Activated CD4-positive, CD25-positive, alpha-beta regulatory T cell treated with anti-CD3 and anti-CD28 coated beads, Interleukin-2, amount 50 U/mL, for 72 hours (primary cell): ENCODE measurements at places on chromosomes 2 and 18.

- DNase-seq: no peak
Observed at GRCh38 chr18:30094556-30094955, 948.0 kb downstream of the DSC3 start.

DNA sequence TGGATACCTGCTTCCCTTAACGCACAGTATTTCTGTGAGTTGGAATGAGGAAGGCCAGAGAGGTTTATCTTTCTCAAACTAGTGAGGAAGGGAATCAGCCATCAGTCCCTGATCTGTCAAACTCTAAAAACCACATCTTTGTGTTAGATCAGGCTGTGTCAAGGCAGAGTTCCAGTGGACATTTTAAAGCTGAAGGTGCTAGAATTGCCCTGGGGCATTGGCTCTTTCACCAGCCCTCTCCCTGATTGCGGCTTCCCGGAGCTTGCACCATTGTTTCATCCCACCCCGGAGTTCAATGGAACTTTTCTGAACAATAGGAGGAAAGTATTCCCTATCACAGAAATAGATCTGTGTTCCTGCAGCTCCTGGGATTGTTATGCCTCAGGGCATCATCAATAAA lies 110.2 kb downstream of the RNF144A start:
- no peak for DNase-seq

- no peak for DNase-seq
Observed at GRCh38 chr2:183229386-183229785, 105.1 kb downstream of the NUP35 start.

- DNase-seq: no peak
Observed at GRCh38 chr2:28209864-28210263, 182.8 kb upstream of the FOSL2 start.

GRCh38 chr18:79774111-79774510 lies 23.6 kb upstream of the KCNG2 start:
- no peak for DNase-seq

- DNase-seq: no peak
Observed at GRCh38 chr18:48693625-48694262, 154.9 kb downstream of the CTIF start.

DNA sequence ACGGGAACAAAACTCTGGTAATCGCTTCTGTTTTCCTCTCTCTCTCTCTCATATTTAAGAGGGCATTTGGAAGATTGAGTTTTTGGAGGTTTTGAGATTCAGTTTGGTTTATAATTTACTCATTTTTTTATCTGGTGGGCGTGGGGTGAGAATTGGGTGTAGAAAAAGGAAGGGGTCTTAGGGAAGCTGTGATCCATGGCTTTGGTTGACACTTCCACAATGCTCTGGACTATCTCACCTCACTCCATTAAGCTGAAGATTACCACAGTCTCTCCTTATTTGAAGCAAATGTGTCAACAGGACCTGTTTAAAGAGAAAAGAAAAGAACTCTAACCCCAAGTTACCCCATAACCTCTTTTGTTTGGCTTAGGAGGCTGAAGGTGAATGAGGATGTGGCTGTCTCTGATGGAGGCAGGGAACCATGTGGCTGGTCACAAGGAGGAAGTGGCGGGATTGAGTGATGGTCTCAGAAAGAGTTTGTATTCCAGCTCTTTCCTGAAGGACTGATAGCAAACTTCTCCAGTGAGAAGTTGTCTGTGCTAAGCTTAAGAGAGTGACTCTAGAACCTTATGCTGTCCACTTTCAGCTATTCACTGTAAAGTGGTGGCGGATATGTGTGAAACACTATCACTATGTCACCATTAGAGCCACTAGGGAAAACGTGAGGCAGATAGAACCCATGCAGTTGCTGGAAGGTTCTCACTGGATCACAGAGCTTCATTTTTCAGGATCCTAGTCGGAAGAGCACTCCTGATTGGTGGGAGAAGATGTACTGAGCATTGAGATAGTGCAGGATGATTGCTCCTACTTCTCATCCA lies 934 bp downstream of the ZNF804A start:
- DNase-seq: no peak

GRCh38 chr2:224711859-224712665 lies 4.1 kb downstream of the CCDC195 start:
- no peak for DNase-seq

DNA sequence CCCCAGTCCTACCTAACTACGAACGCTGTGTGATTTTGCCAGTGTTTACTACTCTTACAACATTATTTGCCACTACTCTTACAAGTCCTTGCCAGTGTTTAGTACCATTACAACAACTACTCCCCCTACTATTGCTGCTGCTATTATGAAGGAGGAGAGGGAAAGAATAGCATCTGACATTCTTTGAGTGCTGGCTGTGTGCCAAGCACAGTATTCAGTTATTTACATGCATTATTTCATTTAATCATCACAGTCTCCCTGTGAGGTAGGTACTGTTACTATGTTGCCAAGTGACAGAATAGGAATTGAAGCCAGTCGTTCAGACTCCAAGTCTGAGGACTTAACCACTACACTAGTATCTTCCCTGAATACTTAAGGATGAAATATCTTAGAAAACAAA lies 185.9 kb upstream of the FOSL2 start:
- DNase-seq: no peak

DNA sequence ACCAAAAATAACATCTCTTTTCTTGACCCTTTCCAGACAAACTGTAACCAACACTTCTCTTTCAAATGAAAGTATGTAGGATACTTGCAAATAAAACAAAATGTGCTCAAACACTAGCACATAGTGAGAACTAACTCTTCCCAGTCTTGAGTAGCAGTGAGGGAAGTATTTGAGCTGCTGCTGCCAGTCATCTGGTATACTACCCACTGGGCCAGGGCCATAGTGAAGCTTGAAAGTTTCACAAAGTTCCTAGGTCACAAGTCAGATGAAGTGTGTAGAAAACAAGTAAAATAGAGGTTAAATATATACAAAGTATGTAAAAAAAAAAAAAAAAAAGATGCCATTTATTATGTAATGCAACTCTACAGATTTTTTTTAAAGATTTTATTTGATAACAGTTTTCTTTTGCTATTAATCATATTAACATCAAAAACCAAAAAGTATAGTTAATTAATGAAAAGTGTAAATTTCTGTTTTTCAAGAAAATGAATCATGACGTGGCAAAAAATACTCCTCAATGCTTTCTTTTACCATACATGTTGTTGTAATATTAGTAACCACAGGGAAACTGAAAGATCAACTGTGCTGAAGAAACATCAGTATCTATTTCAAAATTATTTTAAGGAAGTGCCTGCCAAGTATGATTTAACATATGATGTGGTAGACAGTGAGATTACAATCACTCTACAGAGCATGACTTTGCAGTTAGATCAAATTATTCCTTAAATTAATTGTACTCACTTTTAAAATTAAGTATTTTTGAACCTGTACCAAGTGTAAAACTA lies 21.6 kb upstream of the TRIB2 start:
- no peak for DNase-seq

- no peak for DNase-seq
Observed at GRCh38 chr2:142321706-142322280, 191.0 kb upstream of the LRP1B start.

DNA sequence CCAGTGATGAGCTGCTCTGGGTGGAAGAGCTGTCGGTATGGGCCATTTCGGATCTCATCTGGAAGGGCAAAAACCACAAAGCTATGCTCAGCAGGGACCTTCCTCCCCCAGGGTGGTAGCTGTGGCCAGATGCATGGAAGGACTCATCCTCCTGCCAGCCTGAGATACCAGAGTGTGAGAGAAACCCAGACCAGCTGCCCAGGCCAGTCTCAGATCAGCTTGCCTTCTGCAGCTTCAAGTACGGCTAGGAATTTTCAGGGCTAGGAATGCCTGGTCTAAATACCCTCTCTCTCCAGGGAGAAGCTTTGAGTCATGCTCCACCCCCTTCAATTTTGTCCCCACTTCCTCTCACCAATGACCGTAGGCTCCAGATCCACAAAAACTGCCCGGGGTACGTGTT lies 1.4 kb upstream of the TUBA4B start:
- DNase-seq: no peak

DNA sequence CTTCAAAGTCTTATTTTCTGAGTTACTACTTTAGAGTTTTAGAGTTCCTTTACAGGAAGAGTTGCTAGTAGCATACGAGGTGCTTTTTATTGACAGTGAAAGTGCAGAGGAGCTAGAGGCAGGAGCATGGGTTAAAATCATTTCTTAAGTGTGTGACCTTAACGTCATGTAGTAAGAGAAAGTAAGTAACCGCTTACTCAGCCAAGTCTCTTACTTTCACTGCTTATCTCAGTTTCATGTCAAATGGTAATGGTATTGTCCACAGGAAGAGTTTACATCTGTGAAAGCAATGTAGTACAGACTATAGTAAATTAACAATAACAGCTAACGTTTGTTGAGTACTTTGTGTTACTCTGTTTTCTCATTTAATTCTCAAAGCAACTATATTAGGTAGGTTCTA lies 12.6 kb downstream of the NDUFAF7 start:
- no peak for DNase-seq

GRCh38 chr18:78701771-78702396 lies 277.7 kb upstream of the SALL3 start:
- no peak for DNase-seq

DNA sequence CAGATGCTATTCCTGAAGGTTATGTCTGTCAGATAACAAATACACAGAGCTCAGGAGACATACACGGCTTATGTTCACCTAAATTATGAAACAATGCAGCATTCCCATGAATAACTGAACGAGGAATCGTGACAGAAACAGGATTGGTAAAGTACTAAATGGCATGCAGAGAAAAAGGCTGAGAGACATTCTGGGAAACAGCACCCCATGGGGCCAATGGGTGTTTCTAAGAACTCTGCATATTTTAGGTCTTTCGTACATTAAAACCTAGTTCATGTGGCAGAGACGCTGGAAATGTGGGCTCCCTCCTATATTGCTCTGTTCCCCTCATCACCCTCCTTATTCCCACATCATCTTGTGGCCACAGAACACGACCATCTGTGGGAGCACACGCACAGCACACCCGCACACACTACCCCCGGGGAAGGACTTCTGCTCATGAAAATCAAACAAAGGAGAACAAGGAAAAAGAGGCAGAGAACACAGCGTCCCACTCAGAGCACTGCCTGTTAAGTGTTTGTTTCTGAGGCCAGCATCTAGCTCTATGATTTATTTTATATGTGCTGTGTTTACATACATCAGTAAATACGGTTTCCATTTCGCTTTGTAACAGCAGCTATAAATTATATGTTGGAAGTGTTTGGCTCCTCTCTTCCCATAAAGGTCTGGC lies 143.6 kb downstream of the AFF3 start:
- no peak for DNase-seq
